Suppressor macrophage treated with lipopolysaccharide for 4 hours (primary cell): ENCODE measurements at places on chromosomes 3 and 15.
A peak's percentile ranks its signal among the peaks of the same experiment; 100 is the strongest.

DNA sequence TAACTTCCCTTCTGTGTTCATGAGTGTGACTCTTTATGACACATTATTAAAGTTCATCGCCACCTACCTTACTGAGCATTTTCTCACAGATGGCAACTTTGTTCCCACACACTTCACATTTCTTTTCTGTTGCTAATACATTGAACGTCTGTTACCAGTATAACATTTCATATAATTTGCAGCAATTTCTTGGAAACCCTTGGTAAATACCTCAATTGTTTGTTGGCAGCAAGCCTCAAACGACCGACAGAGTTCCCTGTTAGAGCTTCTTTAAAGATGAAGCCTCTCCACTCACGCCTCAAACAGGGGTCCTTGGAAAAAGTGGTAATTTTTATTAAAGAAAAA is 3.2 kb upstream of the CHSY1 start:
- DNase-seq = peak; percentile 49

DNA sequence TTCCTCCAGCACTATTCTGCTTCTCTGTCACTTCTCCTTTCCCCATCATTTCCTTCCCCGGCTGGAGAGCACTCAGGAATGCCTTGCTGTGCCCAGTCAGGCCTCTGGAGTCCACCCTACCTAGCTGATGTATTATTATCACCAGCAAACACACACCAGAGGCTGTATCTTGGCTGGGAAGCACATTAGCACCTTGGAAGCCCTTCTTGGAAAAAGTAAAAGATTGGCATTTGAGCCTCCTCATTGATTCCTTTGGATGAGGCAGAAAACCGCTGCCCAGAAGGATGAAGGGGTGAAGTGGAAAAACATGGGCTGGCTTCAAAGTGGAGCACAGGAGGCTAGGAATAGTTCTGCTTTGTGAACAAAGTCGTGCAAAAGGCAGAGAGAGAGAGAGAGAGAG is 244.3 kb downstream of the RPLP1 start:
- no peak for DNase-seq

GRCh38 chr15:77537006-77537405 is 95.7 kb downstream of the LINGO1 start:
- no peak for DNase-seq

- DNase-seq = no peak
Observed at GRCh38 chr3:115254492-115255196, 107.6 kb upstream of the ZBTB20 start.

DNA sequence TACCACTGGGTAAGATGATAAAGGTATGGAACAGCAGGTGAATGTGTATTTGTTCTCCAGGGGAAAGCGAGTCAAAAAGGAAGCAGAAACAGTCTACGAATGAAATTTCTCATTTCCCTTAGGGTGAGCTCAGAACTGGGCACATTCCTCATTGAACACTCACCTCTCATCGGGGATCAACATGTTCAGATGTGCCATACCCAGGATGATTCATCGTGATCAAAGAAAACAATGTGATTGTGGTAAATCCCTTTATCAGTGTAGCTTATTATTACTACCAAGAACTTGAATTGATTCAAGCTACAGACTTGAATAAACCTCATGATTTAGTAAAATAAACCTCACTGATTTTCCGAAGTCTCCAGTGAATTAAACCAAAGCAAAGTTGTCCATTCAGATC is 72.1 kb downstream of the GJD2 start:
- DNase-seq = no peak

DNA sequence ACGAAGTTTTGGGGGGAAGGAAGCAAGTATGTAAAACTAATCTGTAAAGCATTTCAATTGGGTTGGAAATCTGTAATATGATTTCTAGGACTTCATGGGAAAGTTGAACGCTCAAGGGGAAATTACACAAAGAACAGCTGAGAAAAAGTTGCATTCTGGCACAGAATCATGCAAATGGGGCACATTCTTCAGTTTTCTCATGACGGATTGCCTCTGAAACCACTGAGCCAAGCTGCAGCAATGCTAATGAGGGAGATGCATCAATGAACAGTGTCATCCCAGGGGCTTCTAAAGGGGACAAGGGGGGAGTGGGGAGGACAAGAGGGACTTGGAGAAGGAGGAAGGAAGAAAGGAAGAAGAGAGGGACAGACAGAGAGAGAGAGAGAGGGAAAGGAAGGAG is 291.4 kb upstream of the ATP11B start:
- DNase-seq = no peak

DNA sequence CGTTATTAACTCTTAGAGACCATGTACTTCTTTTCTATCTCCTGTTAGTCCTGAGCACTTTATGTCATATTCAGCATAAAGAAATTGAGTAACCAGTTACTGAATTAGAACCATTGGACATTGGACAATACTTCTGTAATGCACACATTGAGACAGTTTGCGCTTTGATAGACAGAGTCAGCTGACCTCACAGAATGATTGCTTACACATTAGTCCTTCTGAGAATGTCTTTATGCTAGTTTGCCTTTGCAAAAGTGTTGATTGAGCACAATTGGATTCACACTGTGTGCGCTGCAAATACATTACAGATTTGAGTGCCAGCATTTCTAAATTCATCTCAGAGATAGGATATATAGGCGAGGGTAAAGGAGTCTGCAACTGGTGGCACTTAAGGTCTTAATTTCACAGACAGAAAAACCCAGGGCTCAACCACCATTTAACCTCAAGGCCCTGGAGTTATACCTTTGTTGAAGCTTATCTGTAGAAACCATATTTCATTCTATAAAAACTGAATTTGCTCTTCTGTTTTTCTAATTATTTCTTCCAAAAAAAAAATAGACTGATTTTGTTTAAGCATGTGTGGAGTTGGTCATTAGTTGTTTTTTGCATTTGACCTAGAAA is 3.8 kb downstream of the SERPINI1 start:
- no peak for DNase-seq

GRCh38 chr3:106827515-106828213 is 549.6 kb upstream of the CCDC54 start:
- DNase-seq = no peak

- DNase-seq = no peak
Observed at GRCh38 chr3:78569804-78570203, 1198.0 kb downstream of the ROBO1 start.

- no peak for DNase-seq
Observed at GRCh38 chr3:48344867-48345507, 11.5 kb upstream of the SPINK8 start.

DNA sequence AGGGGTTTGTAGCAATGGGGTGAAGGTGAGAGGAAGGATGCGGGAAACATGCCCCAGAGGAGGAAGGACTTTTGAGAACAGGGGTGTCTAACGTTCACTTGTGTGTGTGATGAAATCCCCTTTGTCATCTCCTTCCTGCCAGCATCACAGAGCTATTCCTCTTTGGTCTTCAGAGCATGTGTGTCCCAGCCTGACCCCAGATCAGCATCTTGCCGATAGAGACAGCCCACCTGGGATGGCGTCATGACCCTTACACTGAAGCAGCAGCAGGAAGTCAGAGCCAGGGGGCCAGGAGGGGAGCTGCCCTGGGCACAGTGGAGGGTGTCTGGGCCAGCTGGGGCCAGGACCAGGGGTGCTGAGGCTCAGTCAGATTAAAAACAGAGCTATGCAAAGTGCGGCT is 29.9 kb upstream of the GRIP2 start:
- no peak for DNase-seq

DNA sequence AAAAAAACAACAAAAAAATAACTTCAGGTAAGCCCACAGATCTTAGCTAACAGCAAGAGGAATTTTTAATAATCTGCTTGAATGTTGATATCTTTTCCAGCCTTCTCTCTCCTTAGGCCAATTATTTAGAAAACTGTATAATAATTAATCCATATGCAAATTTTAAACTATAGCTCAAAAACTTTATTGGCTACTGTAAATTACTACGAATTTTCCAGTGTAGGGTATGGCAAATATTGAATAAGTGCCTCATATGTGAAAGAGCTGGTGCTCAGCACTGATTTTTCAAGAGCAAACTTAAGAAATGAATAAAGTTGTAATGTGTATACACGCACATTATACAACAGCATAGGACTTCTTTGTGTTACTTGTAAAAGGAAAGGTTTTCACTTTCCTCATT is 123.0 kb downstream of the TFDP2 start:
- DNase-seq = no peak

- DNase-seq = no peak
Observed at GRCh38 chr3:164468055-164468454, 610.2 kb downstream of the SI start.

DNA sequence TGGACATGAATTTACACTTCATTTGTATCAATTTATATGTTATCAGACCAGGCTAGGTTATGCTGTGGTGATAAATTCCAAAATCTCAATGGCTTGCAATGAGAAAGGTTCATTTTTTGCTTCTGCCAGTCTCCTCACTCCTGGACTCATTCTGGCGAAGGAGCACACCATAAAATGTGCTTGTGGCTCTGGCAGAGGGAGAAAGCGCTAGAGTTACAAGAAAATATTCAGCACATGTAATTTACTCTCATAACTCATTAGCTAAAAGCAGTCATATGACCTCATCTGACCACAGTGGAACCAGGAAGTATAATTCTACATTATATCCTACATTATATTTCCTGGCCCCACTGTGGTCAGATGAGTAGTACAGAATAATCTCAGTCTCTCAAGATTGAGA is 193.8 kb downstream of the BCHE start:
- DNase-seq = no peak

DNA sequence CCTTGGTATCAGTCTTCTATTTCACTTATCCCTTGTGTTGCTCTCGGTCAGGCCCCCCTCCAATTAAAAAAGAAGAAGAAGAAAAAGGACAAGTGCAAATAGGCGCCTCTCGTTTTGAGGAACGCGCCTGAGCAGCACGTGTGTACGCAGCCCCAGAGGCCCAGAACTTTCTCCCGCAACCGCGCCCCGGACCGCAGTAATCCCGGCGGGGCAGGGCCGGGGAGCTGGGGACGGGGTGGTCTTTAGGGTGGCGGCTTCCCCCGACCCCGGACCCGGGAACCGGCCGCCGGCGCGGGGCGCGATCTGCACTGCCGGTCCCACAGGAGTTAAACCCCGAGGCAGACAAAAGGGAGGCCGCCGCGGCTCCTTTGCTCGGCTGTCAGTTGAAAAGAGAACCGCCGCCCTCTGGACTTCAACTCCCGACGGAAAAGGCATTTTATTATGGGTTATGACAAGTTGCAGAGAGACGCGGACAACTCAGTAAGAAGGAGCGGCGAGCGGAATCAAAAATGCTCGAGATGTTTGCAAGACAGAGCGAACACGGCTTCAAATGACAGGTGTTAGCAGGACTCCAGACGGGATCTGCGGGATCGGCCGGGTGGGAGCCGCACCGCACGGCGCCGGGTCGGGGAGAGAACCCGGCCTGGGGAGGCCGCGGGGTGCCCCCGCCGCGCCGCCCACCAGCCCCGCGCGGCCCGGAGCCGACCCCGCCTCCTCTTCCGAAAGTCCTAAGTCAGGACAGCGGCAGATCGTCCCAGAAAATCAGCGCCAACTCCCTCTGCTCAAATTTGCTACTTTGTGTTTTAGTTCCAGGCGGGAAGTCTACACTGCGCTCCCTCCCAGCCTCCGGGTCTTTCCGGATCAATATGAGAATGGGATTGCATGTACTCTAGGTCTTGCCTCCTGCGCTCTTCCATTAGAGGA is 79.0 kb downstream of the NR2F2 start:
- no peak for DNase-seq

DNA sequence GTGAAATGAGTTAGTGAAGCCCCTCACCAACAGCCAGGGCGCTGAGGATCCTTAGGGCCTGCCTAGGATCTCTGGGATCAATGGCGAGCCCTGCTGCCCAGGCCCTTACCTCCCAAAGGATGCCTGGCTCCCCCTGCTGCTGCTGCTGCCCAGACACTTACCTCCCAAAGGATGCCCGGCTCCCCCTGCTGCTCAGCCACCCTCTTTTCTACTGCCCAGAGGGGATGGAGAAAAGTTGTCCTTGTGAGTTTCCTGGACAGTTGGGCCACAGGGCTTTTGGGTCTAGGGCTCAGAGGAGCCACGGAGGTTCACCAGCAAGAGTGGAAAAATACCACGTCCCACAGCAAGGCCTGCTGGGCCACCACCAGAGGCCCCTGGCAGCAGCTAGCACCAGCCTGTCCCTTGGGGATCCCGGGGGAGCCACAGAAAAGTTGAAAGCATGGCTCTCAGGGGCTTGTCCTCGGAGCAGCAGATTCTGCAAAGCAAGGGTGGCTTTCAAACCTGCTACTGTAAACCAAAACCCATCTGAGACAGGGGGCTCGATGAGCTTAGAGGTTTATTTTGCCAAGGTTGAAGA is 59.4 kb downstream of the SLC6A6 start:
- peak; percentile 67 for DNase-seq

- no peak for DNase-seq
Observed at GRCh38 chr3:58158442-58159153, 52.2 kb downstream of the DNASE1L3 start.

DNA sequence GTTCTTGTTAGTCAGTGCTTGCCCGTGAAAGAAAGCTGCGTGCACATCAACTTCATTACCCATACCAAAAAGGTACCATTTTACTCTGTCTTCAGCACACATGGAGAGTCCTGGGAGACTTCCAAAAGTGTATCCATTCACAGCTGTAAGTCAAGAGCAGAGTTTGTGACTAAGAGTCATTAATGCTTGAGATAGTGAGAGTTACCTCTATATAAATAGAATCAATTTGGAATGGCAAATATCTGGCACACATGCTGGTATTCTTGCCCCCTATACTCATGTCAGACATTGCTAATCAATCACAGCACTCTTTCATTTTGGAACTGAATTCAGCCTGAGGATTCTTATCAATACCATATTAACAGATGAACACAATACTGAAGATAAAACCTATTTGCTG is 14.2 kb downstream of the CP start:
- DNase-seq = no peak

DNA sequence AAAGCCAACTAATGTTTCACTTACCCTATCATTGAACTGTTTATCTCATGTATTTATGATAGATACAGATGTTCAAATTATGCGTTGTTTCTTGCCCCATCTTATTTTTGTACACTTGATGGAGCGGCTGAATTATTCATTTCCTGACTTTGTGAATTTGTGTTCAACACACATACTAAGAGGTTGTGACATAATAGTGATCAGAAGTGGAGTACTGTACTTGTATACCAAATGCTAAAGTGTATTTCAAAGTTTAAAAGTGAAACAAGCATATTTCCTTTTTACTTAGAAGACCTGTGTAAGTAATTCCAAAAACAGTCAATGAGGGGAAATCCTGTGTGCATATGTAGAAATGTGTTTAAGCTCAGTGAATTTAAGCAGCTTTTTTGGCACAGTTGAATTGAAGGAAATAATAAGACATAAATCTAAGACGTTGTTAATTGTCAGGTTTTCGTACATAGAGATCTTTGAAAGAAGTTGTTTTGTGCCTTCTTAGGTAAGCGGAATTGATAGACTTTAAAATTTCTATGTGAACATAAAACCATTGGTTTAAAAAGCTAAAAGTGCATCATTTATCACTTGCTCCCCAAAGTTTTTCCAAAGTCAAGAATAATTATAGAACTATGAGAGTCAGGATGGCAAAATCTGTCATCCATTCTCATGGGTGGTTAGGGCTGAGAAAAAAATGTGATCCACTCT is 1.9 kb downstream of the NFKBIZ start:
- peak; percentile 56 for DNase-seq

DNA sequence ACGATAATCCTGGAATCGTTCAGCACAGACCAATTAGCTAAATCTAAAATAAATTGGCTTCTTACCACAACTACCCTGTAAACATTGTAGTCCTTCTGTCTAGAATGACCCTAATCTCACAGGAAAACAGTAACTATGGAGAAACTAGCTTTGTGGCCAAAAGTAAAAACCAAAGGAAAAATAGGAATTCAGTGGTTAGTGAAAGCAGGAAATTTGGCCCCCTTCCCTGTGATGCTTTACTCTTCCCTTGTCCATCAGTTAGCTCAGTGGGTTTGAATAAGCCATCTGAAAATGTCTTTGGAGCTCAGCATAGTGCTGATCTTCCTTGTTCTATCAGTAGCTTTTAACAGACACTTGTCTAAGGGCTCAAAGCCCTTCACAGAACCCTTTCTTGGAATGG is 1.6 kb downstream of the NMD3 start:
- DNase-seq = peak; percentile 3
